ELF-1 (cell line): ENCODE measurements at places on chromosomes 7 and 10.

- no peak for DNase-seq
These were observed 22.9 kb downstream of the NEBL start for GRCh38 chr10:20874261-20874660.

GRCh38 chr10:26696786-26697162, 727 bp upstream of the PDSS1 start:
- no peak for DNase-seq

GRCh38 chr10:124375691-124376090, 43.0 kb downstream of the OAT start:
- no peak for DNase-seq

DNA sequence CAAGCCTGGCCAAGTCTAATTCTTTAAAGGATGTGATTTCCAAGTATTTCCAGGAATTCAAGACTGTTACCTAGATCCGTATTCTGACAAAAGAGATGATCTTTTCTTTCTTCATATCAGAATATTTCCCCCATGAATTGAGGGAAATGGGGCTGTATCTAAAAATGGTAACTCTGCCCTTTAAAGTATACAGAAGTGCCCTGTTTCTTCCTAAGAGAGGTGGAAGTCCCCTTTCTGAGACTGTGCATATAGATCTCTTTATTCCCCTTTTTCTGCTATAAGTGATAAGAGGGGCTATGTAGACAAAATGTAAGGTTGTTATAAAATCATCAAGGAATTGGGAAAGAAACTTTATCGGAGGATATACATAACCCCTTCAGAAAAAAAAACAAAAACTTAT, 287.1 kb upstream of the KAT6B start:
- DNase-seq = no peak

DNA sequence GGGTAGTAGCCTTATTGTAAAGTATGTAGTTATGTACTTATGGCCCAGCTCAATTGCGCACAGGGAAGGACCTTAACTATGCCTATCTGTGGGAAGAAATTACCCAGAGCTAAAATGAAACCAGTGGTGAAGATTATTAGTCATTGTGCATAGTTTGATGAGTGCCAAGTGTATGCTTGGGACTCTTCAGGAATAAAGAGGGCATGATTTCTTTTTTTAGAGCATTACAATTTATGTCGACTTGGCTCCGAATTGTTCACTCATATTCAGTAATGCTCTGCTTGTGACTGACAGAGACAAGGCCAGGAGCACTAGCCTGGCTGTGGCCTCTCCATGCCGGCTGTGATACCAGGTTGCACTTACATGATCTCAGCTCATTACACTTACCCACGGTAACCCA, 269.5 kb downstream of the TRIL start:
- no peak for DNase-seq

DNA sequence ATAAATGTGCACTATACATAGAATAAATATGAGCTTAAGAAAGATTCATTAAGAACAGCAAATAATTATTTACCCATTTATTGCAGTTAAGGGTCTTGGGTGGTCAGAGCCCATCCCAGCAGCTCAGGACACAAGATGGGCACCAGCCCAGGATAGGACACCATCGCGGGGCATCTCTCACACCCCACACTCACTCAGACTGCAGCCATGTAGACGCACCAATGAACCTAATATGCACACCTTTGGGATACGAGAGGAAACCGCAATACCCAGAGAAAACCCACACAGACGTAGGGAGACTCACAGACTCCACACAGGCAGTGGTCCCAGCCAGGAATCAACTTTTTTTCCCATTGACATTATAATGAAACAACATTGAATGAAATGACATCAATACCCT, 36.0 kb downstream of the CARD11 start:
- no peak for DNase-seq

GRCh38 chr7:121449329-121449728, 53.2 kb upstream of the FAM3C start:
- no peak for DNase-seq

GRCh38 chr7:65338346-65338745, 35.3 kb upstream of the ZNF92 start:
- DNase-seq = no peak

DNA sequence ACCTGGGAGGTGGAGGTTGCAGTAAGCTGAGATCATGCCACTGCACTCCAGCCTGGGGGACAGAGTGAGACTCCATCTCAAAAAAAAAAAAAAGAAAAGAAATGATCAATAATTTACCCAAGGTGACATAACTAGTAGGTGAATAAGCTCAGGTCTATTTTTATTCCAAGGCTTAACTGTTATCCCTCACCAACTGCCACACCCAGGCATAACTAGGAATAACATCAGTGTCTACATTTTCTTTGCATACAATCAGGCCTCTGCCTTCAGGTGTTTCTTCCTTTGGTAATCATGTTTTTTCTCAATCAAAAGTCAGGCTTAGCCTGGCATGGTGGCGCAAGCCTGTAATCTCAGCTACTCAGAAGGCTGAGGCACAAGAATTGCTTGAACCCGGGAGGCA, 26.6 kb downstream of the CPEB3 start:
- DNase-seq = no peak

- no peak for DNase-seq
These were observed 17.3 kb upstream of the FOXL3 start for GRCh38 chr7:272631-273030.

- DNase-seq = peak; percentile 28
These were observed 509.8 kb downstream of the SUGCT start for GRCh38 chr7:40644454-40645188.

- DNase-seq = no peak
These were observed 52.4 kb upstream of the PRKAR1B start for GRCh38 chr7:779480-779879.

DNA sequence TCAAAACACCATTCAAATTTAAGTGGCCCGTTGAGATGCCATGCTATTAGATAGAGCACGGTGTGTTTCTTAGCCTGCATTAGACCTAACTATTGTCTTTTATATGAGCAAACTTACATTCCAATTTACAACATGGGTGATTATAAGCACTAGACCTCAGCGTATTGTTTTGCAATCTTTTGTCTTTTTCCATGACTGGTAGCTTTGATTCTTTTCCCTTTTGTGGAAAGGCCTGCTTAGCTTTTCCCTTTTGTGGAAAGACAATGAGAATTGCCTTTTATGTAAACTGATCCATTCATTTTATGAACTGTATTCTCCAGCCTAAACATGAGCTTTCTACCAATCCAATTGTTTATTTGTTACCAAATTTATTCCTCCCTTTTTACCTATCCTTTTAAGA, 823.1 kb downstream of the CCSER2 start:
- no peak for DNase-seq

DNA sequence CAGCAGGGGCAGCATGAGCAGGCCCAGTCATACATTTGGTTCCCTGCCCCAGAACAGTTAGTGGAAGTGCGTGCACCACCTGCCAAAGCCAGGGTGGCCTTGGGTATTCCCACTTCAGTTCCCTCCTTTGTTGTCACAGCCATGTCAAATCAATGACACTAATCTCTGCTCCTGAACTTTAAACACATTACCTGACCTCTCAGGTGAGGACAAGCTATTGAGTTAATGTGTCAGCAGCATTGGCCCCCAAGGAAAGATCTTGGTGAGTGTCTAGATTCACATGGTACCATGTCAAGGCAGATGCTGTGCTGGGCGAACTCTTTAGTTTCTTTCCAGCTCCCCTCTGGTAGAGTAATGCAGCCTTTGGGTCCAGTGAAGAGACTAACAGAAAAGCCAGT, 2.1 kb downstream of the CYP3A5 start:
- DNase-seq = no peak

DNA sequence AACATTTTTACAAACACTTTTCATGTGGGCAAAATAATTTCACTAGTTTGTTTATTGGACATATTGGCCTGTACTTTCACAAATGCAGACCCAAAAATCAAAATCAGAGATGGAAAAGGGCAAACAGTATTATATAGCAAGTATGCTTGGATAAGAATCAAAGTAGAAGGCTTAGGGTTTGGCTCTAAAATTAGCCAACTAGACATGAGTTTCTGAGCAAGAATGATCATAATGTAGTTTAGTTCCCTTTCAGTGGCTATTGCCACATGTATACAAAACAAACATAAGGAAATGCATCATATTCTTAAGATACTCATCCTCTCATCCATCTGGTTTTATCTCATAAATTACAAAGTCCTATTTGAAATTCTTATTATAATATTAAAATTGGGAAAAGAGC, 132.5 kb downstream of the IMMP2L start:
- no peak for DNase-seq

DNA sequence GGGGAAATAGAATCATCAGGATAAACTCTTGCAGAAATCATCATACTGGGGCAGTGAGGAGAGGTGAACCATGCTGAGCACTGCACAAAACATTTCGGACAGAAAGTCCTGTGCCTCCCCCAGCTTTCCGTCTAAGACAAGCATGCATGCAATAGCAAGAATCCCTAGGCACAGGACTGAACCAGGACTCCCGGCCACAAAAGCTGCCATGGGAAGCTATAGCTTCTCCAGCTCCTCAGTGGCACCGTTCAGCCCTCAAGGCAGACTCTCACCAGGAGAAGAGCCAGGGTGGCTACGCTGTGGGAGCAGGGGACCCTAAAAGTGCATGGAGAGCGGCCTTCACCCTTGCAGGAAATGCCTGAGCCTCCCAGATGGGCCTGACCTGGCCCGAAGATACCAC, 70.8 kb downstream of the ASB13 start:
- no peak for DNase-seq

DNA sequence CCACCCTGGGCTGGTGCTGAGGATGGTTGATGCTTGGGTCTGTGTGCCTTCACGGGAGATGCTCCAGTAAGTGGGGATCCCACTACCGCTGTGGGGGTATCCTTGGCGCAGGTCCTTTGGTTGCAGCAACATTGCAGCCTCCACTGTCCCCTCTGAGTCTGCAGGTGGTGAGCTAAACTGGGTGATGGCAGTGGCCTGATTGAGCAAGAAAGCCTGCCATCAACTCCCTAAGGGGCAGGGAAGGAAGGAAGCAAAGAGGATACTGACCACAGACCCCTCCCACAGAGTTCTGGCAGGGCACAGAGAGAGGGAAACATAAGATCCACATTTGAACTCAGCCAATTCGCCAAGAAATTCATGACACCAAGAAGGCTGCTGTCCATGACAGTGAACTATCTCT, 43.2 kb downstream of the MYO1G start:
- no peak for DNase-seq

DNA sequence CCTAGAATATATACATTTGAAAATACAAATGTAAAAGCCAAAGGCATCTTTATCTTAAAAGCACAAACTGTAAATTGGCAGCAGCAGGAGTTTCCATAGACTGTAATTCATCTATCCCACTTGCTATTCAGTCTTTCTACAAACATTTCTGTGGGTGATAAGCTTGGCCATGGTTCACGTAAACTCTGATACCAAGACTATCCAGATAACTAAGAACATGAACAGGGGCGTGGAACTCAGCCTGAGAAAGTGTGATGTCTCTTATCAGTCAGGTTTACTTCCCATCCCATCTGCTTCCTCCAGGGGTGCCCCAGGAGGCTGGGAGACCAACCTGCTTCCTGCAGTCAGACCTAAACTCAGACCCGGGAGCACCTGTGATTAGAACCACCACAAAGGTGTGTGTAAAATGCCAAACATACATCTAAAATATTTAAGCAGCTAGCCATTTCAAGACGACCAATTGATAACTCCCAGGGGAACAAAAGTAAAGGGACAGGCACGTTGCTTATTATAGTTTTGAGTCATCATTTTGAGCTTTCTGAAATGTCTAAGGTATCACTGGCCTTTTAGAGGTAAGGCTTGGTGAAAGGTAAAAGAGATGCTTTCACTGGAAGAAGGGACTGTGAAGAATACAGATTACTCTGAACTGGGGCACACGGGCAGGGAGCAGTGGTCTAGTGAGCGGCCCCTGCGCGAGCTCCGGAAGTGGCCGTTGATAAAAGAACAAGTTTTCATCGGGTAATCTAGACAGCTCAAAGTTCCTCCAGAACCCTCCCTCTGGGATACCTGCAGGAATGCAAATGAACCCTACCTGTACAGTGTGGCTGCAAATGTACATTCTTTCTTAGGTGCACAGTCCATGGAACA, 51.5 kb downstream of the RSU1 start:
- no peak for DNase-seq

- peak; percentile 89 for DNase-seq
These were observed 48.5 kb upstream of the SP8 start for GRCh38 chr7:20835111-20835750.

- no peak for DNase-seq
These were observed 30.6 kb upstream of the TAX1BP1 start for GRCh38 chr7:27709137-27710075.

DNA sequence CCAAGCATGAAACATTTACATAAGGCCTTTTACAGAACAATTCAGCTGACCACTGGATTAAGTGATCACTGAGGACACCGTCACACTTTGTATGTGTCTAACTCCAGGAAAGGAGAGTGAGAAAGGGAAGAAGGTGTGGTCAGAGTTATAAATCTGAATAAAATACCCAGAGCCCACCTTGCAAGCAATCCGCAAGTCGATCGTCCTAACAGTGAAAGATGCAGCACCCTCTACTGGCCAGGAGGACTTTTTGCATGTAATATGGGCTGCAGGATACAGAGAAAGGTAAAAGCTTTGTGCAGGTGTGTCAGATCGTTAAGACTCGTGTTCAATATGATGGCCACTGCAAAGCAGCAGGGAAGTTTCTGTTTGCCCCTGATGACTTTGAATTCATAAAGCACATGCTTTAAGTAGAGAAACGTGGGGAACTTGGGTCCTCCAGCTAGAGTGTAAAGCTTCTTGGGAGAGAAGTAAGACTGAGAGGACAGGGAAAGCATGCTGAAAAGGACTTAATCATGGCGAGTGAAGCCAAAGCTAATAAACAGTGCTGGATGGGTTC, 68.5 kb upstream of the BMPER start:
- peak; percentile 10 for DNase-seq

- DNase-seq = no peak
These were observed 71.9 kb downstream of the POT1 start for GRCh38 chr7:124857672-124858235.

- no peak for DNase-seq
These were observed 502.3 kb upstream of the ZMIZ1 start for GRCh38 chr10:78566284-78567111.

DNA sequence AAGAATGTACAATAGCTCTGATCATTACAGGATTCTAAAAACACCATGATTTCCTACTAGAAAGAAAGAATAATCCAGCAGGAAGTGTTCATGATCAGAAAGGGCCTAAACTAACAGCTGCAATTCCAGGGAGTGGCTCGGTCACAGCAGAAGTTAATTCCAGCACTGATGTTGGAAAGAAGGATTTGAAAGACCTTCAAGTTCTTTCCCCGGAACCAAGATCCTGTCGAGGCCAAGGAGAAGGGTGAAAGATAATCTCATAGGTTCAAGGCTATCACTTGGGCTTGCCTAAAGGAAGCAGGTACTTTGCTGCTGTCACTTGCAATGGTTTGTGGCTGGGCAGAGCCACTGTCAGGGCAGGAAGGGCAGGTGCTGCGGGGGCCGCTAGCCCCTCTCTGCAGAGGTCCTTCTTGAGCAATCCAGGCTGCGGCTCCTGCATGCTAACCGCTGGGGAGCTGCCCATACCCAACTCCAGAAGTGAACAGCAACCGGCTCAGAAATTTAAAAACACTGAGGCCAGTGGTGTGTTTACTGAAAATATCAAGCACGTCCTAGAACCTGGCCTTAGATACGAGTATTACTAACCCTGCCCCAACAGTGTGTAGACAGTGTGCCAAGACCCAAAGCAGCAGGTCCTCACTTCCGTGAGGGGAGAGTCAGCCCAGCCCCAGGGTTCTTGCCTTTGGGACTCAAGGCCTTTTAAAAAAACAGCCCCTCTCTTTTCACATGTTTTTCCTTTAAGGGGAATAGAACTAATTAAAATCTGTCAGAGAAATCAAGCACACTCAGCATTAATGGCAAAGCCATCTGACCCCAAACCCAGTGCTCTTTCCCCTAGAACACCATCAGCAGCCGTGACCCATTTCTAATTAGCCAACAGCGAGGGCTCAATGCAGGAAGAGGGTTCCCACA, 76.8 kb downstream of the VIPR2 start:
- no peak for DNase-seq

GRCh38 chr7:2661602-2662272, 26.3 kb upstream of the AMZ1 start:
- DNase-seq = no peak
